ENCODE measurements at places on chromosomes 2 and 18. TPM values are rescaled to one million over a fixed set of nuclear protein-coding genes. Genes with fewer than 3 reads are reported as not detected.

Gene CYP27A1
- total RNA-seq = 0.14 TPM

Gene MAP2
- total RNA-seq = not detected

Gene NPHP1
- total RNA-seq = 2.2 TPM

Gene UPP2
- total RNA-seq = not detected

Gene PLCD4
- not detected for total RNA-seq

Gene EPB41L3
- total RNA-seq = 1.1 TPM

Gene AOX1
- 0.63 TPM for total RNA-seq

Gene ALK
- total RNA-seq = not detected

Gene PRKAG3
- total RNA-seq = not detected

Gene CERKL
- total RNA-seq = not detected

Gene IL1B
- 1.3 TPM for total RNA-seq

Gene SLC19A3
- total RNA-seq = not detected

Gene NXPH2
- total RNA-seq = not detected

Gene AMER3
- total RNA-seq = not detected

Gene GALR1
- total RNA-seq = not detected

Gene COL5A2
- 4.4 TPM for total RNA-seq

Gene PTH2R
- total RNA-seq = not detected

Gene RBM43
- 0.73 TPM for total RNA-seq

Gene TCF23
- total RNA-seq = not detected

Gene ZNF521
- total RNA-seq = 0.15 TPM

Gene CRYGD
- total RNA-seq = not detected
